Activated CD4-positive, alpha-beta T cell treated with anti-CD3 and anti-CD28 coated beads, Interleukin-2, amount 50 U/mL, for 24 hours (primary cell): ENCODE measurements at places on chromosomes 3 and 15.

DNA sequence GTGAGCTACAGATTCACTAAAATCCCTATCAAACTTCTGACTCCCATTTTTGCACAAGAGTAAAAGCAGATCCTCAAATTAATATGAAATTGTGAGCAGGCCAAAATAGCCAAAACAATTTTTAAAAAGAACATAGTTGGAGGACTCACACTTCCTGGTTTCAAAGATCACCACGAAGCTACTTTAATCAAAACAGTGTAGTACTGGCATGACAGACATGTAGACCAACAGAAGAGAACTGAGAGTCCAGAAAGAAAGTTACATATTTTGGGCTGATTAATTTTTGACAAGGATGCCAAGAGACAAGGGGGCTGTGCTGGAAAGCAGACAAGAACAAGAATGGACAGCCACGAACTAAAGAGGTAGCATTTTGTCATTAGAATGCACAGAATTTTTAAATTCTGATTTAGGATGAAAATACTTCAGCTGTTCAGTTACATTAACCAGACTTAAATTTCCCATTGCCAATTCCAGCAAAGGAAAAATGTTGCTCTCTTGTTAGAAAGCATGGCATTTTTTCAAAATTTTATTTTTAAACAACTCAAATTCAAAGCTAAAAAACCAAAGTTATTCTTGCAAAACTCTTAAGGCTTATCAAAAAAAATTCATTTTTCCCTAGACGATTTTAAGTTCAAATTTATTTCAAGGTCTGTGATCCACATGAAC, 14.0 kb downstream of the RYK start:
- no peak for DNase-seq

DNA sequence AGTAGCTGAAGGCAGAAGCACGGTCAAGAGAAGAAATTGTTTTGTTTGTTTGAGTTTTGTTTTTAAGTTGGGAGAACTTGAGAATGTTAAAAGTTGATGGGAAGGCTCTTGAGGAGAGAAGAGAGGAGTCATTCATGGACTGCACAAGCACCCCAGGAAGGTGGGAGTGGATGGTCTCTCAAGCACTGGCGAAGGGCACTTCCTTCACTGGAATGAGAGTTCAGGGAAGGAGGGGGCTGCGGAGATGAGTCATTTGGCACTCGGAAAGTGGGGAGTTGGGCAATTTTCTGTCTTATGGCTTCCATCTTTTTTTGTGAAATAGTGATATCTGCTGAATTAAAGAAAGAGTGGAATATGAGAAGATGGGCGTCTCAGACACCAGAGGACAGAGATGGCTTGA, 66.0 kb downstream of the ATP13A4 start:
- no peak for DNase-seq

- DNase-seq: no peak
Observed at GRCh38 chr3:53725387-53725995, 120.7 kb downstream of the CHDH start.

- DNase-seq: no peak
Observed at GRCh38 chr3:186038360-186038759, 70.5 kb downstream of the ETV5 start.
